H54 (cell line): ENCODE measurements at places on chromosomes 1 and 21.

GRCh38 chr1:98677288-98677687 lies 15.8 kb downstream of the SNX7 start:
- no peak for DNase-seq

- DNase-seq = no peak
Observed at GRCh38 chr1:164855716-164856329, 296.8 kb downstream of the PBX1 start.

- DNase-seq = no peak
Observed at GRCh38 chr1:1817221-1817620, 39.0 kb upstream of the NADK start.

- DNase-seq = no peak
Observed at GRCh38 chr1:74689621-74690363, 16.2 kb upstream of the ERICH3 start.

GRCh38 chr1:39115271-39116110 lies 89.0 kb upstream of the MACF1 start:
- DNase-seq = no peak

DNA sequence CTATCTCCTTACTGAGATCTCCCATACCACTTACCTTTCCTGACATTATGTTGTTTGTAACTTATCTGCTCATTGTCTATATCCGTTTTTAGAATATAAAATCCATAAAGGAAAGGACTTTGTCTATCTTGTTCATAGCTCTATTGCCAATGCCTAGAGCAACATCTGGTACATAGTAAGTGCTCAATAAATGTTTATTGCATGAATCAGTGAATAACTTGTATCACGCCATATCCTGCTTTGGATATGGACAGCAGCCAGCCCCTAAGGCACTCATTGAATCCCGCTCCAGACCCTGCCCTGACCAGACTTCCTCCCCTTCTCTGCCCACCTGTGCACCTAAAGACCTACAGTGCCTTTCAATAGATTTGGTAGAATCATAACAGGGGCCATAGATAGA lies 298.1 kb upstream of the PLXNA2 start:
- no peak for DNase-seq

- DNase-seq = no peak
Observed at GRCh38 chr1:51537568-51537967, 18.5 kb upstream of the EPS15 start.

DNA sequence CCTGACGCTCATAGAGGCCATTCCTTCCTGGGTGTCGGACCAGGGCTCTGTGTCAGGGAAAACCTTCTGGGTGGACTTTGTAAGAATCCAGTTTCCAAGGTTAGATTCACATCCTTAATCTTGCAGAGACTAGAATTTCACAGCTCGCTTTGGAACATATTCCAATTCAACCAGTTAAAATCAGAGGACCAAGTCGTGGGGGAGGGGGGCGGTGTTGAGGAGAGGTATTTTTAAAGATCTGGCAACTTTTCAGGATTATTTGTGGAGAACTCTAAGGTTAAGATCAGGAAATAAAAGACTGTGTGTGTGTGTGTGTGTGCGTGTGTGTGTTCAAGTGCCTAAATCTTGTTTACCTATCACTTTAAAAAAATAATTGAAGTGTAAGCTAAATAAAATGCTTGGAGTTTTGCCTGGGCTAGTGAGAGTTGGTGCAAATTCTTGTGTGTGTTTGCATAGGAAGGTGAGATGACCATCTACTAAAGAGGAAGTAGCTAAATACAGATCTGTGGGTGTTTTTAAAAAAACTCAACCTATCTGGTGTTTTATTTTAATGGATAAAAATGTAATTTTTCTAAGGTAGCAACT lies 21.8 kb downstream of the TENT5C start:
- no peak for DNase-seq

GRCh38 chr1:170296642-170297041 lies 150.9 kb downstream of the NTMT2 start:
- no peak for DNase-seq

DNA sequence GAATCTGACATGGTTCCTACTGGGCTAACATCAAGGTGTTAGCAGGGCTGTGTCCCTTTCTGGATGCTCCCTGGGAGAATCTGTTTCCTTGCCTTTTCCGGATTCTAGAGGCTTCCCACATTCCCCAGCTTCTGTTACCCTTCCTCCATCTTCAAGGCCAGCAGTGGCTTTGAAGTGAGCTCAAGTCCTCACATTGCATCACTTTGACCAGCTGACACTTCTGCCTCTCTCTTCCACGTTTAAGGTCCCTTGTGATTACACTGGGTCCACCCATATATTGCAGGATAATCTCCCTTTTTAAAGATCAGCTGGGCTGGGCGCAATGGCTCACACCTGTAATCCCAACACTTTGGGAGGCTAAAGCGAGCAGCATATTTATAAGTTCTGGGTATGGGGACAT lies 33.1 kb downstream of the CNST start:
- no peak for DNase-seq

- peak; percentile 67 for DNase-seq
Observed at GRCh38 chr1:85612704-85613361, 32.3 kb downstream of the CCN1 start.

DNA sequence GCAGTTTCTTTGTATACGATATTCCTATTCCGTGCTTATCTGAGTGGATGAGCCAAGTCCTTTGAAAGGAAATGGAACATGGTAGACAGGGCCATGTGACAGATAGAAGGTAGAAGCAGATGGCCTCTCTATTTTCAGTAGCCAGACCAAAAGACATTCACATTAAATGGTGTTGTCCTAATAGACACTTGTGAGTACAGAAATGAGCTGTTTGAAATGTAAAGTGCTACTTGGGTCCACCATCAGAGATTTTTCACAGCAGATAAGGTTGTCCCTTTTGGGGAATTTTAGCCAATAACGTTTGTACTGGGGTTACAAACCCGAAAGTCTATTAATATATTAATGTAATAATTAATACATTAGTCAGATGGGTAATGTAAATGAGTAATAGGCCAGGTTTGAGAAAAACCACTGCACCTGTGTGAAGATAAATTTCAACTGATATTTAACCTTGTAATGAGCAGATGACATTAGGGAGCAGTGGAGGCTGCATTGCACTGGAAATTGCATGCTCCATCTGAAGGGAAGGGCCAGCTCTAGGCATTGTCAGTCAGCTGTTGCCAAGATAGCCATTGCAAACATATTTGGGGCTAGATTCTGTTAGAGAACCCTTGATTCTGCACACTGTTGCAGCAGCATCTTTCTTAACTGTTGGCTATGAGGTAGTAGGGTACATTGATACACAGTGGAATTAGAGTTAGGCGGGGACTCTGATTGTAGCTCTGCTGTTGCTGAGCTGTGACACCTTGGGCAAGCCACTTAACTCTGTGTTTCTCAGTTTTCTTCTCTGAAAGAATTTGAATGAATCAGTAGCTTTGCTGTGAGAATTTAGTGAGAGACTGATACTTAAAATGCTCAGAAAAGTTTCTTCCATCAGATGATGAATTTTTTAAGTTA lies 43.8 kb downstream of the FGGY start:
- DNase-seq = no peak

- no peak for DNase-seq
Observed at GRCh38 chr21:38227401-38227800, 29.4 kb upstream of the KCNJ15 start.

- no peak for DNase-seq
Observed at GRCh38 chr1:50103615-50104081, 5.1 kb upstream of the ELAVL4 start.

GRCh38 chr1:218250492-218250891 lies 34.6 kb upstream of the RRP15 start:
- no peak for DNase-seq

- DNase-seq = no peak
Observed at GRCh38 chr1:25922056-25922970, 16.1 kb upstream of the STMN1 start.

GRCh38 chr1:92333668-92334067 lies 34.8 kb downstream of the RPAP2 start:
- DNase-seq = no peak

DNA sequence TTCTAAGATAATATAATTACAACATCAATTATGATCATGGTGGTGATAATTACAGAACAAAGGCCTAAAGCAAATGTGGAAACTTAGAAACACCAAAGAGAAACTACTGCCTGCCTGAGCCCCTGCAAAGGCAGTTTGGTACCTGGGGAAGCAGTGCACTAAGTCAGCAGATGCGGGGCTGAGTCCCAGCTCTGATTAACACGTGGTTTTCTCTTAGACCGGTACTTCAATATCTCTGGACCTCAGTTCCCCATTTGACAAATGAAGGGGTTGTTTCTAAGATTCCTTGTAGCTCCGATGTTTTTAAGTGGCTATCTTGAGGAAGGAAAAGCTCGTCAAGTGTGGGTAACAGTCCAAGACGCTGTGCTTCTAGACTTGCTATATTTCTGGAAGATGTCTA lies 16.7 kb upstream of the PLEKHA6 start:
- DNase-seq = no peak
